ENCODE measurements at places on chromosomes 7 and 10.

- no peak for DNase-seq
These were observed 21.5 kb downstream of the CHST3 start for GRCh38 chr10:71985542-71986250.

DNA sequence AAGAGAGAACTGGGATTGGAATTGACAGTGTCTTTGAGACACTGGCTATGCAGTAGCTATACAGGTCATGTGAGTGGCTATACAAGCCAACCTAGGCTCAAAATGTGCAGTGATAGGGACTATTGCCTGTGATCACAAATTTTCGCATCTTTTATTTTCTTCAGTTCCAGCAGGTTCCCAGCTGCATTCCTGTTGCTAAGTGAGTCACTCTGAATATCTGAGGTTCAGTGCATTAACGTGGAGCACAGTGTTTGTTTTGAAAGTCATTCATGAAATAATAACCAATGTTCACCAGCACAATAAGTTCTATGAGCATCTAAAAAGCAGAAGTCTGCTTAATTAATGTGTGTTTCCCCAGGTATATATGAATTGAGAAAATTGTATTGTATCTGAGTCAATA is 1236.0 kb upstream of the CELF2 start:
- DNase-seq = no peak

GRCh38 chr7:90225181-90225580 is 13.6 kb downstream of the STEAP2 start:
- DNase-seq = no peak

DNA sequence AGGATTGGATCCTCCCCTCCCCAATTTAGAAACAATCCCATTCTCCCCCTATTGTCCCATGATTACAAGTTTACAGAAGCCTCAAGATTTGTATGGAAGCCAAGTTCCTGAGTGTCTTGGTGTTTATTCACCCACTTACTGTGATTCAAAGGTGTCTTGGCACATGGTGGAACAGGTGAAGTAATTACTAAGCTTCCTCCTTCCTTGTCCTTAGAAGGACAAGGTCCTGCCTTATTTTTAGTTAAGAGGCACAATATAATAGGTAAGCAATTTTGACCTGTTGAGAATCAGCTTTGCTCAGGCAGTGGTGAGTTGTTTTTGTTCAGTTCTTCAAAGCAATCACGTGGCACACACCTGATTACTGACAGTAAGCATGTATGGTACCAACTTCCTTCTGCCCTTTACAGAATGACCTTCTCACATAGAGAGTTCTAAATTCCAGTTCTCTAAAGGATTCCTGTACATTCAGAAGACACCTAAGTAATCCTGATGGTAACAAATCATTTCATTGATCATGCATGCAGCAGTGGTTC is 60.7 kb upstream of the SLC13A1 start:
- no peak for DNase-seq

DNA sequence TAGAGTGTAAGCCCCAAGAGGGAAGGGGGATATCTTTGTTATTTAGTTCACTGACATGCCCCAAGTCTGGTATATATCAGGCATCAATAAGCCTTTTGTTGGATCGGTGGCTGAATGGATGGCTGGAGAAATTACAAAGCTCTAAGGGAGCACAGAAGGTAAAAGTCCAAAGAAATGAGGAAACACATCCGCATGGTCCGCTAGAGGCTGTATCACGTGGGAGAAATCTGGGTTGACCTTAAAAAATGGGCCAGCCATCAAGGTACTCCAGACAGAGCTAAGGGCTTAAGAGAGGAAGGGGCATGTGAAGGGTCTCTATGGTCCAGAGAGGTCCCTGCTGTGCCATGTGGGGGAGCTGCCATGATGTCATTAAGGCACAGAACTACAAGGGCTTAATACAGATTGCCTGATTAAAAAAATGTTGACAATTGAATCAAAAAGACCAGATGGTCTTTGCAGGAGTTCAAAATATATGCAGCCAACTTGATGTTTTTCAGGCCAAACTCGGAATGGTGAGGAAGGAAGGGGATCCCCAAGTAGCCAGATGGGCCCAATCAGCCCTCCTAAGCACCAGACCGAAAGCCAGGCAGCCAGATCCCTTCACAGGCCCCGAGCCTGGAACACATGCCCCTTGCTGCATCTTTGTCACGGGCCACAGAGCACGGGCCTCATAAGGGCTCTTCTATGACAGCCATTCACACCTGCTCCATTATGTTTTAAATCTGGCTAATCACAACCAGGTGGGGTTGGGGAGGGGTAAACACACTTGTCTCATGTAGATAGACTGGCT is 31.9 kb downstream of the SCRN1 start:
- no peak for DNase-seq

GRCh38 chr10:132095403-132096113 is 29.8 kb downstream of the JAKMIP3 start:
- DNase-seq = no peak

GRCh38 chr7:24478137-24478655 is 95.1 kb upstream of the PALS2 start:
- no peak for DNase-seq

DNA sequence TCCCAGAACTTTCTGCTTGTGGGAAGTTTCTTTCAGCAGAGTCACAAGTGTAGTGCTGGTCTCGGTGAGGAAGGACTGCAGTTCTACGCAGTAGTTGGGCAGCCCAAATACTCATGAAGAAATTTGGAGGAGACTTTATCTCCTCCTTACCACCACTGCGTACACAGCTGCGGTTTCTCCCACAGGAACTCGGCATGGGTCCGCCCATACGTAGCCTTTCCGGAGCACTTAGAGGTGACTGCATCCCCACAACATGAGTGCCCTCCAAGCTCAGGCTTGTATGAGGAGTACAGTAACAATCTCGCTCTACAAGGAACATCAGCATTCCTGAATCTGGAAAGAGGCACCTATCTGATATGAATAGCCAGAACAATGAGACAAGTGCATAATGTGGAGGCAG is 549.2 kb upstream of the SEMA3D start:
- no peak for DNase-seq

GRCh38 chr7:129950191-129950932 is 2.4 kb downstream of the UBE2H start:
- no peak for DNase-seq

DNA sequence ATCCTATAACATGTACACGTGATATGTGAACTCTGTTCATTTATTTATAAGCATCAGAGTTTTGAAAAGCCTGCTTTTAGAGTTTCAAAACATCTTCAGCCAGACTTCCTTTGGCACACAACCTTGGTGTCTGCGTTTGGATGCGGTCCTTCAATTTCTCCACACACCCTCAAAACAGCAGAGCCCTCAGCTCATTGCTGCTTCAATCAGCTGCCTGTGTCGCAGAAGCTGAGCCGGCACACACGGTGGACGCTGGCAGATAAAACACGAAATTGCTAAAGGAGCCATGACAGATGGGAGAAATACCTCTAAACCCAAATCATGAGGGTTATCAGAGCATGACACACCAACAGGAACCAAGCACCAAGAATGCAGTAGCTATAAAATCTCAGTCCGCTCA is 396.4 kb upstream of the AKR1E2 start:
- DNase-seq = no peak

DNA sequence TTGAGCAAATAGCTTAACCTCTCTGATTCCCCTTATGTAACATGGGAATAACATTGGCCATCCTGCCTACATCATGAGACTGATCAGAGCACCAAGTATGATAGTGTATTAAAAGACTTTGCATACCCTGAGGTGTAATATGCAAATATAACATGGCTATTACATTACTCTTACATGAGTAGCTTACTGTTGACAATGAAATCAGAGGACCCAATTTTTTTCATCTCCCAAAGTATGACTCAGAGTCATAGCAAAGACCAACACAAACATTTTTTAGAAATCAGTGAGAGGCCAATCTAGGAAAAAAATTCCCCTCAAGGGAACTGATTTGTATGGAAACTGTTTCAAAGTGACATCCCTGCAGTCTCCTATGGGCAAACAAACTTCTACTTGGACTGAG is 47.0 kb upstream of the TMEM140 start:
- DNase-seq = no peak

- no peak for DNase-seq
These were observed 16.7 kb downstream of the VIPR2 start for GRCh38 chr7:159127691-159128642.

DNA sequence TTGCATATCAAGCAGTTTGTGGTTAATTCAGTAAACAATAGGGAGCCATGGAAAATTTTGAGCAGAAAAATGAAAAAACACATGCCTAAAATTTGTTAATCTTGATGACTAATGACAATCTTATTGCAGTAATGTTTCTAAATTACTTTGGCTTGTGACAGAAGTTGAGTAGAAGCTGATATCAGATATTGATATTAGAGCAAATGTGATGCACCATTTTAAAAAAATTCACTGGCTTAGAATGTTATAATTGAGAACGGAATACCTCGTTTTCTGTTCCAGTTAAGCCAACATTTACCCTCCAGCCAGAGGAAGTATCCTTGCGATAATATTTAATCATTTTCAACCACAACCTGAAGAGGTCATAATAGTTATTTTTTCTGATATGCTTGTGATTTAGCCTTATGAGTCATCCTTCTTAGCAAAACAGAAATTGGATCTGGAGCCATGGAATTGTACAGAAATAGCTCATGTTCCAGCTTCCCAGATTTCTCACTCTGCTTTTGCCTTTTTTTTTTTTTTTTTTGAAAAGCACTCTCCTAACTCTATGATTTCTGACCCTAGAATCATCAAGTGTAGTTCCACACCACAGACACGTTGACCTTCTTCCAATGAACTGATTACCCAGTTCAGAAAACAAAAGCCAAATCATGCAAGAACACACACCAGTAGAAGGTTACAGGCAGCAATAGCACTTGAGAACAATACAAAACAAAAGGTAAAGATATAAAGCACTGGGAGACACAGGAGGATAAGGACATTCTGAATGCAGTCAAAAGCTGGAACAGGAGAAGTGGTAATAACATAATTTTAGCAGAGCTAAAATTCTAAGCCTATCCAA is 96.8 kb upstream of the PHYHIPL start:
- no peak for DNase-seq

- no peak for DNase-seq
These were observed 28.4 kb upstream of the CDK13 start for GRCh38 chr7:39921506-39922175.

GRCh38 chr7:129043012-129043411 is 11.9 kb downstream of the TNPO3 start:
- no peak for DNase-seq

- DNase-seq = no peak
These were observed 119.3 kb downstream of the WDFY4 start for GRCh38 chr10:48803801-48804584.

GRCh38 chr10:114767986-114768821 is 53.4 kb upstream of the FHIP2A start:
- DNase-seq = no peak

GRCh38 chr7:70585071-70585470 is 546.9 kb upstream of the GALNT17 start:
- DNase-seq = no peak

GRCh38 chr7:147170341-147171012 is 1053.9 kb downstream of the CNTNAP2 start:
- DNase-seq = no peak

Measured in activated T-cell treated with anti-CD3 and anti-CD28 coated beads for 48 hours (primary cell).